ENCODE measurements at places on chromosomes 13 and 19.
A peak's percentile ranks its signal among the peaks of the same experiment; 100 is the strongest.

GRCh38 chr19:15294561-15294990, 37.8 kb downstream of the BRD4 start:
- no peak for DNase-seq

DNA sequence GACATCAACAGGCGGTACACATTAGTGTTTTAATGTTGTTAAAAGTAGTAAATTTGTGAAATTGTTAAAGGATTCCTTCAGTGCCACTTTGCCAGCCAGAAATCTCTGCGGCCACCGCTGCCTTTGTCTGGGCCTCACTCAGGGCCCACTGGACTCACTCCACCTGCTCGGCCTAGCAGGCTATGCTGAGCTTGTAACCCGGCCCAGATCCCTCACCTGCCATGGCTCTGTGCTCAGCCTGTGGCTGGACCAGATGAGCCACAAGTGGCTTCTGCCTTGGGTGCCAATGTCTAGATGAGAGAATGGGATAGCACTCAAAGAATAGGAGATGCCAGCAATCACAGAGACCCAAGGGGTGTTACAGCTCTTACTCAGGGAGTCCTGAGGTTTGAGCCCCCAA, 1228.0 kb downstream of the DIAPH3 start:
- DNase-seq = no peak

- DNase-seq = no peak
Observed at GRCh38 chr19:21128901-21129698, 12.7 kb upstream of the ZNF431 start.

GRCh38 chr13:25037057-25037813, 58.7 kb upstream of the PABPC3 start:
- peak; percentile 30 for DNase-seq

DNA sequence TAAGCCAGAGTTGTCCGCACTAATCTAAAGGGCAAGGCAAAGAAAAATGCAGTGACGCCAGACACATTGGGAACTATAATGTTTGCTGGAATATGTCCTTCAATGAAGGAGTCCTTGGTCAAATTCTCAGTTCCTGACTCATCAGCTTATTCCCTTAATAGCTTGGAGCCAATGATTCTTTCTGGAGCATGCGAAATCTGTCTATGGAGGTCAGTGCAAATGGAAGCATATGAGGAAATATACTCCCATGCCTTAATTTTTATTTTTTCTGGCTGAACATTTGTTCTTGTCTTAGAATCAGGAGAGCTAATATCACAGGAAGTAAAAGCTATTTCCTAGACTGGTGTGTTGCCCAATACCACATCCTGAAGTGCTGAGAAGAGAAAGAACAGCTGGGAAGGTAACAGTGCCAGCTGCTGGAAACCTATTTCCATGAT, 289.8 kb upstream of the SPRY2 start:
- peak; percentile 51 for DNase-seq

GRCh38 chr19:54282686-54283470, 2.0 kb upstream of the LILRB2 start:
- DNase-seq = no peak

DNA sequence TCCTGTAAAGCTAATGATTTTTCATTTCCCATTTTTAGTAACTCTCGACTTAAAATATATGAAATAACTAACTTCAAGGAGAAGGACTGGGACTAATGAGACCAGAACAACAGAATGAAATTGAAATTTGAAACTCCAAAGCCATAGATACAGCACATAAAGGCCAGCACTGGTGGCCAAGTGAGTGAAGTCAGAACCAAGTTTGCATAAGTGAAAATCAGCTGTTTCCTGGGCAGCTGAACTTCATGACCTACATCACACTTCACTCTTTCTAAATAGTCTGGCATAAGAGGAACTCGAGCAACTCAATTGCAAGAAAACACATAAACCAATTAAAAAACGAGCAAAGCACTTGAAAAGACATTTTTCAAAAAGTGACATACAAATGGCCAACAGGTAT, 84.5 kb downstream of the DCLK1 start:
- DNase-seq = no peak

DNA sequence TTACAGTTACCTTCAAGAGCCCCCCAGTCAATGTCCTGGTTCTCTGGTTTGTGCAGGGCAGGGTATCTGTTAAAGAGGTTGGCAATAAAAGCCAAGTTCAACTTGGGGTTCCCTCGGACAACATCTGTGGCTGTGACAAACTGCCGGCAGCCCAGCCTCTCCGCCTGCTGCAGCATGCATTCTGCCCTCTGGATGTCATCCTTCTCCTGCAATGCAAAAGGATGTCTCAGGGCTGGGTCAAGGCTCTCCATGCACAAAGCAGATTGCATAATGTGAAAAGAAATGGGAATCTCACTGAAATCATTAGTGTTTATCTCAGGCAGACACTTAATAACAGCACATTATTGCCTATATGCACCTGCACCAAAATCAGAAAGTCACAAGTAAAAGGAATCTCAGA, 35.1 kb downstream of the LCP1 start:
- peak; percentile 40 for DNase-seq

DNA sequence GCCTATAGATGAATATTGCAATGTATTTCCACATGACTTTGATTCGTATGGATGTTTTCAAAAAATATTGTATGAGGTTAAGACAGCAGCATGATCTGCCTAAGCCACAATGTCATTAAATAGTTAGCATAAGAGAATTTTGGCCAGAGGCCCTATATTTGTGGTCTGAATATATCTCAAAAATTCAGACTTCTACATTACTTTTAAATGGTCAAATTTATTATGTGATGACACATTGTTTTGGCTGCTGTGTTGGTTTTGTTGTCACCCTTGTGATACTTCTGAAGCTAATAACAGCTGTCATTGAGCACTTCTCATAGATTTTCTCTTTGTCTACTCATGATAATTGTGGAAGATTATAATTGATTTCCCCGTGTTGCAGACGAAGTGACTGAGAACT, 288.2 kb downstream of the MYO16 start:
- DNase-seq = no peak

- DNase-seq = no peak
Observed at GRCh38 chr19:53881482-53882390, at the start of gene PRKCG. Gene PRKCG (plus strand): TSS chr19:53882197. CDS start chr19:53882495, 298 bp downstream.

DNA sequence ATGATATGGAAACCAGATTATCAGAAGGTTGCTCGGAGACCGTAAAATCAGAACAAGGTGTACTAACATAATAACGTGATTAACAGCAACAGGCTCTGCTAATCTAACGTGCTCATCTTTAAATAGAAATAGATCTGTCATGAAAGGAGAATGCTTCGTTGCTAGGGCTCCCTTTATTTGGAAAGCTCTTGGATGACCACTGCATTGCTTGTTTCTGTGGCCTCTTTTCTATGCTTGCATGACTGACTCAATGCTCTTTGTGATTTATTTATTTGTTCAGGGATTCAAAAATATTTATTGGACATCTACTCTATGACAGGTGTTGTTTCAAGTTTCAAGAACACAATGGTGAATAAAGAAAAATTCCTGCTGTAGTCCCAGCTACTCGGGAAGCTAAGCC, 22.3 kb upstream of the ZDHHC20 start:
- DNase-seq = peak; percentile 67

GRCh38 chr13:25632166-25632888, 260.6 kb downstream of the ATP8A2 start:
- no peak for DNase-seq

DNA sequence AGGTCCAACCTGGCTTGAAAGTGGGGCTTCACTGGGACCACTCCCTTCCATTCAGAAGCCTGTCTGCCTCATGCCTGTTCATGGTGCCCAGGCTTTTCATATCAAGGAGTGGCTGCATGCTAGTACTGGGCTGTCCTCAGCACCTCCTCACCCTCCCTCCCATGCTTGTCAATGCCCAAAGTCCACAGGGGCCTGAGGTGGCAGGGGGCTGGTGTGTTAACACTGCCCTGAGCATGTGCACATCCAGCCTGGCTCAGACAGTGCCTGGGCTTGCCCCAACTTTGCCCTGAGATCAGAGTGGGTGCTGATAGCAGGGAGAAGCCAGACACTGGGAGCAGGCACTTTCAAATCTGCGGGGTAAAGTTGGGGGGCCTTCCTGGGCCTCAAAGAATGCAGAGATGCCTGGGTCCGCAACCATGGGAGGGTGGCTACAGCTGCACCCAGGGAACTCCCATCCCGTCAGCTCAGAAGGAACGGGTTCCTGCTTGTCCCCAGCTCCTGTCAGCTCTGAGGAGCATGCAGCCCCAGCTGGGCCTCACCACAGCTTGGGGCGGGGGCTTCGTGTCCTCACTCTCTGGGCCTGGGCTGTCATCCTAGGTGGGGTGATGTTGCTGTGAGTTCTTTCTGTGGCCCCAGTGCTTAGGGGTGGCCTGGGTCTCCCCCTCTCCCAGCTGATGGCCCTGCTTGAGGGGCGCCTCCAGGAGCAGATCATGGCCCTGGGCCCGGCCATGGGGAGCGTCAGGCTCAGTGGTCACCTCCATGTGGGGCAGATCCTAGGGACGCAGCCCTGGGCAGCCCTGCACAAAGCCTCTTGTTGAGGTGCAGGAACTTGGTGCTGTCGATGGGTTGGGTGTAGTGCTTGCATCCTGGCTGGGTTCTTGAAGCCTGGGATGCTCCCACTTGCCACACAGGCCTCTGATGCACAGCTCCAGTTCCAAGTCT, 830.6 kb upstream of the SLITRK5 start:
- DNase-seq = no peak

- no peak for DNase-seq
Observed at GRCh38 chr19:39941615-39942365, 7.4 kb upstream of the FCGBP start.

DNA sequence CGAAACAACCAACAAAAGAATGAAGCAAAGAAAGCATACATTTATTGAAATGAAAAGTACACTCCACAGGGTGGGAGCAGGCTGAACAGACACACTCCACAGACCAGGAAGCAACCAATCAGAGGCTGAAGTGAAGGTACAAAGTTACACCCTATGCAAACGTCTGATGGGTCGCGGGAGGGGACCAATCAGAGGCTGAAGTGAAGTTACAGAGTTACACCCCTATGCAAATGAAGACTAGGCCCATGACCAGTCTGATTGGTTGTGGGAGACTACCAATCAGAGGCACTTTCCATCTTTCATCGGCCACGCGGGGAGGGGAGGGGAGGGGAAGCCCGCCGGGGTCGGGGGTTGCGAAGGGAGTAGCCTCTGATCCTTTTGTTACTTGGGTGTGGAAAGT, 12.4 kb upstream of the FBL start:
- no peak for DNase-seq

DNA sequence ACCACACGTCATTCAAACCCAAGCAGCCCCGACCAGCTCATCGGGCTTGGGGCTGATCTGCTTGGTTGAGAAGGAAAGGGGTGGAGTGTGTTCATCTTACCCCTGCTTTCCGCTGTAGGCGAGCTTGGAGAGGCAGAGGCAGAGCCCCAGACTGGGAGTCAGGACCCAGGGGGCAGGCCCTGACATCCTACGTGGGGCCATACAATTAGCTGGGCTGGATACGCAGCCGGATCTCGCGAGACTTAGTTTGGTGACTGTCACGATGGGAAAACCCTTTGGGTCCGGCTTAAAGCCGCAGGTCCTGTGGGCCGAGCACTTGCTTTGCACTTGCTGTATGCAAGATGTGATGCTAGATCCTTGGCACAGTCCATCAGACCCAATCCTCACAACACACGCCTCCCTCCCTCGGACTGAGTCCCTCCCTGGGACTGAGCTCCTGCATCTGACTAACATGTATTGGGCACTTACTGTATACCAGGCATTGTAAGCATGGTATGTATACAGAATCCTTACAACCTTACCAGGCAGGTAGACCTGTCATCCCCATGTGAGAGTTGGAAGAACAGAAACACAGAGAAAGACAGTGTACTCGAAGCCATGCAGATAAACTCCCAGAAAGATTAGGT, 3.7 kb downstream of the CEACAM16 start:
- DNase-seq = no peak

DNA sequence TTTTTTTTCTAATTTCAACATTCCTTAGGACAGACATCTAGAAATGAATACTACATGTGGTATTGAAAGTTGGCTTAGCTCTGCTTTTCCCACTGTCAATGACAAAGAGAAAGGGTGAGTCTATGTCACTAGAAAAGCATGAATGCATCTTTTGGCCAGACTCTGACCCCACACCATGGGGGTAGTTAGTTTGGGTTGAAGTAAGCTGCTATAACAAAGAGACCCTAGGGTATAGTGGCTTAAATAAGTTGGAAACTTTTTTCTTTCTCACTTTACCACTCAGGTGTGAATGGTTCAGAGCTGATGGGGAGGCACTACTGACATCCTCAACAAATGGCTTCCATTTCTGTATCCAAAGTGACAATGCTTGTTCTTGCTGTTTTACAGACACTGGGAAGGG, 161.5 kb downstream of the DLEU7 start:
- DNase-seq = no peak

DNA sequence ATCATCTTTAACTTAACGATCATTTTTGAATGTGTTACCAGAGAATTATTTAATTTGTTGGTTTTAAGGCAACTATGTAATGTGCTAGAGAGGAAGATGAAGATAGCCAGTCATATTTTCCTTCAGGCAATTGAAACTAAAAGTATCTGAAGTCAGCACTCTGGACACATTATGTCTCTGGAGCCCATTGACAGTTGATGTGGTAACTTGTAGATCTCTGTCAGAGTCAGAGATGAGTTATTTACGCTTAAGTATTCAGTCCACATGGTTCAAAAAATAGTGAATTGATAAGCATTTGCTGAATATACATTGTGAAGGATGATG, 2.1 kb downstream of the ZMYM2 start:
- no peak for DNase-seq

DNA sequence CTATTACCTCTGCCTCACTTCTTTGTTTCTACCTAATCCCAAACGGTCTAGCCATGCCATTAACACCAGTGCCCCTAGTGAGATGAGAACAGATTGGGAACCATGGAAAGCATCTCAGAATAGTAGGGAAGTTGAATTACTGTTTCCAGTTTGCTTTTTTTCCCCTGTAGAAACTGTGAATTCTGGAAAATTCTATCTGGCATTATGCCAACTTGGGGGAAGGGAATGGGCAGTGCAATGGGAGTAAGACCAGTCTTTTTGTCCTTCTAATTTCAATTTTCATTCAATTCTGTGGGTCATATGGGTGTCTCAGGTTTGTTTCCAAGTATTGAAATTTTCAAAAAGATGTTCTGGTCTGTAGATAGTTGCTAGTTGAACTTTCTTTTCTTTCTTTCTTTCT, 1666.1 kb downstream of the SLITRK1 start:
- no peak for DNase-seq

DNA sequence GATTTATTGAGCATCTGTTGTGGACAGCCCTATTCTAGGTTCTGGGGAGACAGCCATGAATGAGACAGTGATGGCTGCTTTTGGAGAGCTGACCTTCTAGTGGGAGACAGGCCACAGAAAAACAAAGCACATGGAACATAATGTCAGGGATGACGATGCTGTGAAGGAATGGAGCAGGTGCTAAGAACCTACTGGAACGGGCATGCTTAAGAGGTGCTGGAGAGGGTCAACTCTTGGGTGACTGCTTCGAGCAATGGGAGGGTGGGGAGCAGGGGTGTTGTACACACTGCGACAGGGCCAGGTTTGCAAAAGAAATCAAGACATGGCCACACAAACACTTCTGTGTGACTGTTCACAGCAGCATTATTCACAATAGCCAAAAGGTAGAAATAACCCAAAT, 12.1 kb upstream of the CEACAM16 start:
- DNase-seq = no peak
